Activated effector memory CD4-positive, alpha-beta T cell treated with anti-CD3 and anti-CD28 coated beads, Interleukin-2, amount 50 U/mL, for 16 hours (primary cell): ENCODE measurements at places on chromosomes 12 and 14.
A peak's percentile ranks its signal among the peaks of the same experiment; 100 is the strongest.

- DNase-seq = no peak
These were observed 18.4 kb downstream of the AKT1 start for GRCh38 chr14:104776961-104777807.

DNA sequence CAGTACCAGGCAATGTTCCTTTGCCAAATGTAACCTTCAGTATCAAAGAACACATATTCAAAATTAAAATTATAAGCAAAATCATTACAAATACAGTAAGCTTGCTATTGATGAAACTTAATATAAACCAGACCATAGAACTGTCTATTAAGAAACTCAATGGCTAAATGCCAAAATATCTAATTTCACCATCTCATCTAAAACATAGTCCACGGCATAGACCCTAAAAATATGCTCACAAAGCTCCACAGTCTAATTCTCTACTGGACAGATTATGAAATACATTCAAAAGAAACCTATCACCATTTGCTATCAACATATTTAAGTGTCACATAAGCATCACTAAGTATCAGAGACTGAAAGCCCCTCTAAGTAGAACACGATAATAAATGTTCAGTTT is 25.2 kb downstream of the DUSP16 start:
- no peak for DNase-seq

DNA sequence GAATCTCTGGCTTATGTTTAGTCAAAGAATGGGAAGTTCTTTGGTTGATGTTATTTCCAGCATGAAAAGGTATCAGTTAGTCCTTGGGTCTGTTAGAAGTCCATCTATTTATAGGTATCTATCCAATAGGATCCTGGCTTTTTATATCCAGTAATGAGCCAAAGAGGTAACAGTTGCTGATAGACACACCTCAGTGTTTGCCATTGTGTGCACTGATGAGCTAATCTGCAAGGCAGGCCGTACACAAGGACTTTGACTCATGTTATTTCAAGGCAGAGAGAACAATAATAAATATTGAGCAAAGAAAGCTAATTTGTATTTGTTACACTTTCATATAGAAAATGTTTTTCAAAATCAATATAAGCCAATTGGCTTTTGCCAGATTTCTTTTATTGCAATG is 56.4 kb downstream of the GLT1D1 start:
- no peak for DNase-seq

GRCh38 chr14:30657606-30658163 is 35.6 kb downstream of the SCFD1 start:
- DNase-seq = no peak

DNA sequence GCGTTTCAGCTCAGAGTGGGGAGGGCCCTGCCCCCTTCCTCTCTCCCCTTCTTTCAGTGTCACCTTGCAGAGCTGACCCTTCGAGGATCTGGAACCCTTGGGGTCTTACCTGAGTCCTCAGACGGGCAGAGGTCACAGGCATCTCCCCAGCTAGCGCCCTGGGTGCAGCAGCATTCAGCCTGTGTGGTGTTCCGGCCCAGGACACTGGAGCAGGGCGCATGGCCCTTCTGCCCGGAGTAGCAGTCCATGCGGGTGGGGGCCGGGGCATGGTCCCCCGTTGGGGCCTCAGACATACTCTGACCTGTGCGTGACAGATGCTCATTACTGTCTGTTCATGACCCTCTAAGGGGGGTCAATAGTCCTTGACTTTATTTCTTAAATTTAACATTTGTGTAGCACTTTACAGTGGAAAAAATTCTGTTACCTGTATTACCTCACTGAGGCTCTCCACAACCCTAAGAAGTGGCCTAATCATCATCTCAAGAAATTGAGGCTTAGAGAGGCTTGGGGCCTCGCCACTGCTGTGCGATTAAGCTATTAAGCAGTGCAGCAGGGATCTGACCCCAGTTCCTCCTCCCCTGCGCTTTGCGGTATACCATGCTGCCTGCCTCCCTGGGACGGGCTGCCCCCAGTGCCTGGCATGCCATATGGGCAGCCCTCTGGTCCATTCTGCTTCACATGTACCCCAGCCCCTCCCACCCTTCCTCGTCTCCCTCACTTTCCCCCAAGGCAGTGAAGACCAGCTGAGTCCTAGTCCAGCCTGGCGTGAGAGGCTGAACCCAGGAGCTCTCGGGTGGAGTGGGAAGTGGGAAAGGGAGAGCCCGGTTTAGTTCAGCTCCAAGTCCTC is 11.5 kb downstream of the ISCA2 start:
- DNase-seq = peak; percentile 50

- DNase-seq = no peak
These were observed 2.3 kb upstream of the ESPL1 start for GRCh38 chr12:53265783-53266182.

GRCh38 chr12:69821456-69822159 is 3.4 kb upstream of the MYRFL start:
- DNase-seq = no peak

DNA sequence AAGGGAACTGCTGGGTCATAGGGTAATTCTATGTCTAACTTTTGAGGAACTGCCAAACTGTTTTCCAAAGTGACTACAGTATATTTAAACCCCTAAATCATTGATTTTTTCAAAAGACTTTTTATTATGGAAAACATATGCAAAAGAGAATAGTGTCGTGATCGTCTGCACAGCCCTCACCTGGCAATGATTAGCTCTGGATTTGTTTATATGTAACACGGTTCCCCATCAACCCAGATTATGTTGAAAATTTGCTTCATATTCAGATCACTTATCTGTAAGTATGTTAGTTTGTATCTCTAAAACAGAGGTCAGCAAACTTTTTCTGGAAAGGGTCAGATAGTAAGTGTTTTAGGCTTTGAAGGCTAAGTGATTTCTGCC is 52.7 kb downstream of the CCDC92 start:
- no peak for DNase-seq

DNA sequence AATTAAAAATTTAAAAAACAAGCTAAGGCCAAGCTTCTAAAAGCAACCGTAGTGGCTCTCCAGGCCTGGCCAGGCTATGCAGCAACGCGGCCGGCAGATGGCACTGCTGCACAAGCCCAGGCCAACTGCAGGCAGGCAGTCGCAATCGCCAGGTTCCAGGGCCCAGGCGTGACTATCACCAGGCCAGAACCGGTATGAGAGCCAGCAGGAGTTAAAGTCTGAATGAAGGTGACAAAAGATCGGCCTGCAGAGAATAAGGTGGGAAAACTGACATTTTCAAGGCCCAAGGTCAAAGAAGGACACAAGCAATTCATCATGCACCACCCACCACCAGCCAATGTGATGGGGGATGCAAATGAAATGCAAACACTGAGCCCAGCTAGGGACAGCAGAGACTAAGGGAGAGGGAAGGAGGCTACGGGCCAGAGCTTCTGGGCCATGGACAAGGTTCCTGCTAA is 43.6 kb upstream of the ANO2 start:
- peak; percentile 88 for DNase-seq

GRCh38 chr12:21894792-21895595 is 46.2 kb downstream of the ABCC9 start:
- no peak for DNase-seq

GRCh38 chr14:68369281-68370056 is 423.4 kb downstream of the ZFP36L1 start:
- no peak for DNase-seq

- DNase-seq = no peak
These were observed 31.6 kb downstream of the SPTLC2 start for GRCh38 chr14:77584809-77585208.

GRCh38 chr12:8860165-8860961 is 37.9 kb downstream of the A2ML1 start:
- peak; percentile 67 for DNase-seq

DNA sequence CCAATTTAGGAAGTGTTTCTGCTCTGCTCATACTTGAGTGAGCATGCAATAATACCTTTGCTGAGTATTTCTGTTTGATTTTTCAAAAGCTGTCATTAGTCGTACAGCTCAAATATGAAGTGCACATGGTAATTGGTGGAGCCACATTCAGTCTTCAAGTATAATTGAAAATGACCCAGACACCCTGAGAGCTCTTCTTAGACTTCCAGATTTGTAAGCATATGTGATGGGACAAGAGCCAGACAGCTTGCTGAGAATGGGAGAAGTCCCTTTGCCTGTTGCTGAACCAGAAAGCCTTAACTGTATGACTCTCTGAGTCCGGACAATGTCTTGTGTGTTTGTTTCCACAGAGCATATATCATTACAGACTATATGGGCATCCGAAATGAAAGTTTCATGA is 307.3 kb downstream of the TMEM117 start:
- DNase-seq = no peak

DNA sequence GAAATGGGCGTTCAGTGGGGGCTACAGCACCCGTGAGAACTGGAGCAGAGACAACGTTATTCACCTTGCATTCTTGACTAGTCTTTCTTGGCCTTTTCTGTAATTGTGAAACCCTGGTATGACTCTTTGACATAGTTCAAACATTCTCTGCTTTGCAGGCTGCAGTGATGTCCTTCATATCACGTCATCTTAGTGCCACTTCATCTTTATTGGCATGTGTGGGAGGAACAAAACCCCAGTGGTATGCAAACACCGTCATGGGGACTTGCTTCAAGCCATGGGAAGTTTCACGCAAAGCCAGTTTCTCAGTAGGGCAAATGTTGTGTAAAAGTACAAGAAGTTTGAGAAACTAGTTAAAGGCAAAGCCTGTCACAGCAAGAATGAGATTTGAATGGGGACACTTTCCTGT is 20.2 kb upstream of the DUSP16 start:
- peak; percentile 71 for DNase-seq

GRCh38 chr14:76884853-76885276 is 58.7 kb downstream of the LRRC74A start:
- no peak for DNase-seq

DNA sequence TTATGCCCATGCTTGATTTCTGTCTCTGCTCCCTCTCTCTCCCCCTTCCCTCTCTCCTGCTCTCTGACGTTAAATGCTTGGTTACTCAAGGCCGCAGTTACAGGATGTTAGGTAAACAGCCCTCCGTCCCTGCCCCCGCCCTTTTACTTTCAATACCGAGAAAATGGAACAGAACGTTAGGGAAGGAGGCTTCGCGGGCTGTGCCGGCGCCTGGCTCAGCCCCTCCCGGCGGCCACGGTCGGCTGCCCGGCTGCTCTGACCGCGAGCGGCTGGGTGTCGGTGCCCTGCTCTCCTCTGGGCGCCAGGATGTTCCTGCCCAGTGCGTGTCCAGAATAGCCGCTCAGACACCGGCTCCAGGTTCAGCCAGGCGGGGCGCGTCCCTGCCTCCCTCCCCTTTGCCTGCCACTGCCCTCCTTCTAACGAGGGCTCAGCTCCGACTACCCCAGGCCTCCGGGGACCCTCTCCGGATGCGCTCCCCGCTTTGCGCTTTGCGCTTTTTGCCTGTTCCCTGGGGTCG is 166.1 kb downstream of the ADCK1 start:
- DNase-seq = no peak

- DNase-seq = no peak
These were observed 309.8 kb upstream of the TMEM132C start for GRCh38 chr12:127957001-127957660.

- no peak for DNase-seq
These were observed 60.4 kb downstream of the FOS start for GRCh38 chr14:75339059-75339458.

DNA sequence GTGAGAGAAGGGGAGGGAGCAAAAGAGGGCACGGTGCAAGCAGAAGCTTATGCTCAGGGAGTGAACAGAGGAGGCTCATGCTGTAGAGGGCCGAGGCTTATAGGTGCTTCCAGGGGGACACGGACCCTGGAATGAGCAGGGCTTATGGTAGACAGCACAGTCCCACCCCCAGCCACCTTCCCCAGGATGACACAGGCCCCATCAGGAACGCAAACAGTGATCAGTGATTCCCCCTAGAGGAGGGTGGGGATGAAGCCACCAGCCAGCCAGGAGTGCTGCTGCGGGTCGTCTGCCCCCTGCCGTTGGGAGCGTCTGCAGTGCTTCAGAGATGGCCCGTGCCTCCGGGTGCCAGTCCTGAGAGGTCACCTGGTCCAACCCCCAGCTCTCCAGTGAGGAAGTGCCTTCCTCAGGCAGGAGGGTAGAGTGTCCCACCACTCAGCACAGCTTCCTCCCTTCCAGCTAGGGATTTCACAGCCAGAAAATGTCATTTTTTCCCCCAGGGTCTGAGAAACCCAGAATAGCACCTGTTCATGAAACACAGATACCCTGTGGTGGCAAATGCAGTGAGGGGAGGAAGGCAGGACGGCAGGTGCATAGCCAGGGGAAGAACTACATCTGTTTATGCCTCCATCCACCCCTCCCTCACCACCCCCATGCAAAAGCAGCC is 60.7 kb downstream of the SLC6A12 start:
- peak; percentile 71 for DNase-seq

DNA sequence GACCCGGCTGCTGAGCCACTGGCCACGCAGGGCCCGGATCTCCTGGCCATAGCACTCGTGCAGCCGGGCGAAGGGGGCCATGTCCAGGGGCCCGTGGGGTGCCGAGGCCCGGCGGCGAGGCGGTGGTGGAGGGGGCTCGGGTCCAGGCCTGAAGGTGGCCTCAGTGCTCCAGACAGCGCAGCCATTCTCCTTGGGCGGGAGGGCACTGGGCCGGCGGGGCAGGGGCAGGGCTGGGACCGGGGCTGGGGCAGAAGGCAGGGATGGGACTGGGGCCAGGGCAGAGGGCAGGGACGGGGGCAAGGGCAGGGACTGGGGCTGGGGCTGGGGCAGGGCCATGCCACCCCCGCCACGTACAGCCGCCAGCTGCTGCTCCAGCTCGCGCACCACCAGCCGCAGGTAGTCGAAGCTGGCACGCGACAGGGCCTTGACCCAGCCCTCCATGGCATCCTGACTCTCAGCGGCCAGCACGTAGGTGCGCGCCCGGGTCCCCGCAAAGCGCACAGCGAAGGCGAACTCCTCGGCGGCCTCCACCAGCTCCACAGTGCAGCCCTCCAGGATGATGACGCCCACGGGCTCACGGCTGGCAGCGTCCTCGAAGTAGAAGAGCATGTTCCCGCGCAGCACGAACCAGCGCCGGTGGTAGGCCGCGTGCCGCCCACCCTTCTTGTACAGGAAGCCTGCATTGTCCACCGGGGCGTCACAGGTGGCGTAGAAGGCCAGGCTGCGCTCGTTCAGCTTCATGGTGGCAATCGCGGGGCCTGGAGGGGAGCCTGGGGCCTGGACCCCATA is 6.0 kb downstream of the PHETA1 start:
- no peak for DNase-seq

GRCh38 chr14:103716091-103716801 is 636 bp downstream of the ZFYVE21 start:
- DNase-seq = no peak

GRCh38 chr12:43444940-43445564 is 107.0 kb downstream of the ADAMTS20 start:
- peak; percentile 68 for DNase-seq

- no peak for DNase-seq
These were observed 113.3 kb upstream of the SOX5 start for GRCh38 chr12:24062642-24063245.

- no peak for DNase-seq
These were observed 196.7 kb downstream of the TTC6 start for GRCh38 chr14:37792124-37792523.
